ENCODE measurements at places on chromosomes 1 and 21.
A peak's percentile ranks its signal among the peaks of the same experiment; 100 is the strongest.

- peak; percentile 45 for DNase-seq
Observed at GRCh38 chr1:48947761-48948537, 171.3 kb upstream of the BEND5 start.

DNA sequence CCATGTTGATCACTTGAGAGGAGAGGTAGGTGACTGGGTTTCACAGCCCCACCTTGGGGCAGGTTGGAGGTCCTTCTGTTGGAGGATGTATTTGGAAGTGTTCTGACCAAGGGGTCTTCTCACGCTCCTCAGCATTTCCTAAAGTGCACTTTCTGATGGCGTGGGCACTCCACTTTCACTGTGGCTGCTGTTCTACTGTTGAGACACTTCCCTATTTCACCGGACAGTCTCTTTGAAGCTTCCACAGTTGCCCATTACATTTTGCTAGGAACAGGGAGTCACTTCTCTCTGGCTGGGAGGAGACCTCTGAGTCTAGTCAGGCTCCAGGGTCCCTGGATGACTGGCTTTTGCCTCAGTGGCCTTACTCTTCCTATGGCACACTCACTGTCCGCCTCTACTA, 180.0 kb upstream of the LMO4 start:
- no peak for DNase-seq

GRCh38 chr21:38424305-38425019, 73.8 kb downstream of the ERG start:
- DNase-seq: no peak

DNA sequence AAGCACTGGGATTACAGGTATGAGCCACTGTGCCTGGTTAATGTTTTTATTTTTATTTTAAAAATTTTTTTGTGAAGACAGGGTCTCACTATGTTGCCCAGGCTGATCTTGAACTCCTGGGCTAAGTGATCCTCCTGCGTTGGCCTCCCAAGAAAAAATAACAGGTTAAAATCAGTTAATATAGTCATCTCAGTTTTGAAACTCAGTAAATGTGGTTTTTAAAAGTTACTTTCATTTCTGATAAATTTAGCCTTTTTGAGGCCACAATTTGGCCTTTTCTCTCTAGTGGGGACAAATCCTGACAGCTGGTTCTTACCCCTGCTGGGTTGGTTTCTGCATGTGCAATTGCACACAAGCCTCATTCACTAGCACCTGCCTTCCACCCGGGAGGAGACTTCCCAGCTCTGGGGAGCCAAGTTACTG, 13.3 kb downstream of the PMF1 start:
- DNase-seq: no peak

DNA sequence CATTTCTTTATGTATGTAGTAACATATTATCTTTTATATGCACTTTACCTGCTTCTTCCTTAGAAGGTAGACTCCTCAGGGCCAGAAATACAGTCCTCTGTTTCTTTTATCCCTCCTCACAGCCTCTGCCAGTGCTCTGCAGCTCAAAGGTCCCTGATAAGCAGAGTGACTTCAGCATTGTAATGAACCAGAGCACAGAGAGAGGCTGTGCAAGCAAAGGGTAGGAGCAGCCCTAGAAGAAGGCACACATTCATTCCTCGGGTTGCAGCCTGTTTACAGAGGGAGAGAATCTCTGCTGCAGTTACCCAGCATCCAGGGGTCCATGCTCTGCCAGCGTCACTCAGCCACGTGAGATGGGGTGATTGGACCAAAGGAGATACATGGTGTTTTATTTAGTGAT, 101.1 kb downstream of the RHOU start:
- DNase-seq: peak; percentile 77

DNA sequence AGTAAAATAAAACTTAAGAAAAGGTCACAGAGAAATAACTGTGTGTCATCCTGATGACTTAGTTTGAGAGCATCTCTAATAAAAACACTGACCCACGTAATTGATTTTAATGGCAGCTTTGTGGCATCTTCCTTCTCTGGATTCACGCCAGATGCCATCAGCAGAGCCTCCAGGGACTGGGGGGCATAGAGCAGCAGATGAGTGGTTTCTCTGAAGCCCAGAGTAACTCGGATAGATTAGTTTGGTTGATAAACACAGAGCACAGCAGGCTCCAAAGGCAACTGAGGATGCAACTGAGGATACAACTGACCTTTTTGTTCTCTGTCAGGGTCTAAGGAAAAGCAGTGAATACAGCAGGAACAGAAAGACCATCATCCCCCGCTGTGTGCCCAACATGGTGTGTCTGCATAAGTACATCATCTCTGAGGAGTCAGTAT, 180.8 kb downstream of the RPS6KC1 start:
- DNase-seq: no peak

- no peak for DNase-seq
Observed at GRCh38 chr1:162994921-162995320, 74.2 kb upstream of the RGS4 start.

DNA sequence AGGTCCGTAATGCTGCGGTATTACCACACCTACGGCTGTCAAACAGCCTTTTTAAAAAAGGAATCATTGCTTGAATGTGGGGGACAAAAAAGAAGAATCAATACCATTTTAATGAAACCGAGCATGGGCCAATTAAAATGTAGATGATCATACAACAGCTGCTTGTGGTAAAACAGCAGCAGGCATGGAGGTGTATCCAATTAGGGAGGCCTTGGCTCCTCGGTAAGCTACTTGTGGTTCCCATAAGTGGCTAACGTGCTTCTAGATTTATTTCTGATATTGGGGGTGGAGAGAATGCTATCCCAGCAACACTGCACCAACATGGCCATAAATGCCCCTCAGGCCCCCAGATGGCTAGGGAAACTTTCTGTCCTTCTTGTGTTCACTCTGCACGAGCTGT, 1.8 kb downstream of the PTPN14 start:
- no peak for DNase-seq

- no peak for DNase-seq
Observed at GRCh38 chr1:15937706-15938168, 38.2 kb downstream of the ZBTB17 start.

DNA sequence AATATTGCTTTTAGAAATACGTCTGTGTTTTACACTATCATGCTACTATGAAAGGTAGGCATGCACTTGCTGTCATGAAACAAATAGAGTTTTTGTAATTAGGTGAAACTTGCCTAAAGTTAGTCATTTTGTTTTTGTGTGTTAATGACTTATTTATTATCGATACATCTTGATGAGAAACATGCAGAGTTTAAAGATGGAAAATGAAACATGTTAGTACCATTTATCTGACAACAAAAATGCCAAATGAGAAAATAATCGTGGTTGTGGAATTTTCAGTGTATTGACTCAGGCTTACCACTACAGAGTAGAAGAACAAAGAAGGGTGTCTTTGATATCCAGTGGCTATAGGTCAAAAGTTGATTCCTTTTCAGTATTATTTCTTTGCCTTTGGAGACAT, 105.5 kb downstream of the NCAM2 start:
- DNase-seq: no peak

DNA sequence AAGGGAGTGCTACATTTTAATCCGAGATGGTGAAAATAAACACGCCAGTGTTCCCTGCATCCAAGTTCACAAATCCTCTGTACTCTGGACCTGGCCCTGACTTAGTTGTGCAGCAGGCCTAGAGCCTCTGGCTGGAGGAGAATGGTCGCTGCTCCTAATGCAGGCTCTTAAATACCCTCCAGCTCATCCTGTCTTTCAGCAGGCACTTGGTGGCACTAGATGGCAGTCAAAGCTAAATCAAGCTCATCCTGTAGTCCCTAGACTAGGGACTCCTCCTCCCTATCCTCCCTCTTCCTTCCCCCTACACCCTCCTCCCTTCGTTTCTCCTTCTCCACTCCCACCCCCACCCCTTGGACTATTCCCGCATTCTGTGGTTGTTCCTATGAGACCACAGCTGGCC, 41.6 kb upstream of the MTR start:
- DNase-seq: no peak

Data from anterior cingulate cortex (tissue), 58 donors.